ENCODE measurements at places on chromosomes 7 and 10. TPM values are rescaled to one million over a fixed set of nuclear protein-coding genes. Genes with fewer than 3 reads are reported as not detected.

The TSPAN12 gene
- not detected for total RNA-seq

The UNC5B gene
- not detected for total RNA-seq

The FAM237B gene
- not detected for total RNA-seq

The BTBD16 gene
- total RNA-seq = not detected

All from activated naive CD8-positive, alpha-beta T cell treated with anti-CD3 and anti-CD28 coated beads for 36 hours (primary cell).